Uterus (tissue), 4 donors: ENCODE measurements at places on chromosomes 6 and 20. TPM values are rescaled to one million over a fixed set of nuclear protein-coding genes. Genes with fewer than 3 reads are reported as not detected.

GRCh38 chr20:60481743-60482133 is 523.5 kb downstream of the CDH26 start:
- no peak overlapping the region for H3K27ac ChIP-seq
- H3K36me3 ChIP-seq, result no peaks in the 10 kb centered on the region
- no peaks in the 10 kb centered on the region for H3K4me1 ChIP-seq
- no peak for DNase-seq
- H3K27me3 ChIP-seq, result no peaks in the 10 kb centered on the region

- DNase-seq, result no peak
- H3K4me3 ChIP-seq, result no peak overlapping the region
- no peak overlapping the region for H3K27ac ChIP-seq
- H3K27me3 ChIP-seq, result no peaks in the 10 kb centered on the region
- no peaks in the 10 kb centered on the region for H3K36me3 ChIP-seq
These were observed 31.3 kb downstream of the MBOAT1 start for GRCh38 chr6:20180935-20181334.

GRCh38 chr6:44451803-44452695 is 64.5 kb downstream of the CDC5L start:
- H3K4me1 ChIP-seq, result no peaks in the 10 kb centered on the region
- no peaks in the 10 kb centered on the region for H3K27me3 ChIP-seq

GRCh38 chr6:125987026-125987617 is 782 bp downstream of the TRMT11 start:
- H3K4me1 ChIP-seq, result no peaks in the 10 kb centered on the region
- no peaks in the 10 kb centered on the region for H3K27me3 ChIP-seq
- no peak for DNase-seq

The BNIP5 gene
- total RNA-seq, result not detected

The KCNK5 gene
- 1.0 TPM for total RNA-seq
